Left ventricle myocardium superior (tissue), 1 donor: ENCODE measurements at places on chromosomes 2 and 18.

GRCh38 chr2:131588152-131588873, 60.6 kb downstream of the CCDC74A start:
- no peak for DNase-seq

DNA sequence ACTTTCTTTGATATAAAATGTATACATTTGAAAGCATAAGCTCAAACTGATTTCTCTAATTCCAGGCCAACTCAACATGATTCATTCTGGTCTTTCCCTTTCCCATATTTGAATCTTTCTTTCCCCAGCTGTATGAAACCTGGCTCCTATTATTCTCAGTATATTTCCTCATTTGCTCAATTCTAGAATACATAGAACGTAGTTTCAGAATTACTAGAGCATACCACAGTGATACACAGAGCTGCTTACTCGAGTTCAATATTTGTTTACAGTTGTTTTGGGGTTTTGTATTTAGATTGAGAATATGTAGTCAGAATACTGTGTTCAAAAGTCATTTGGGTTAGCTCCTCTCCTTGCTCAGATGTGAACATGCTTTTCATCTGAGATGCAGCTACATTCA, 43.0 kb downstream of the TNFRSF11A start:
- DNase-seq: no peak

- no peak for DNase-seq
Measured at GRCh38 chr2:49029406-49029805, 124.9 kb downstream of the FSHR start.

- no peak for DNase-seq
Measured at GRCh38 chr2:5215989-5216607, 476.1 kb upstream of the SOX11 start.

- no peak for DNase-seq
Measured at GRCh38 chr2:233761040-233761769, 1.1 kb downstream of the UGT1A1 start.

- DNase-seq: no peak
Measured at GRCh38 chr2:74983631-74984392, 25.4 kb downstream of the POLE4 start.

- DNase-seq: peak; percentile 64
Measured at GRCh38 chr2:3470856-3471737, 48.2 kb downstream of the ADI1 start.

DNA sequence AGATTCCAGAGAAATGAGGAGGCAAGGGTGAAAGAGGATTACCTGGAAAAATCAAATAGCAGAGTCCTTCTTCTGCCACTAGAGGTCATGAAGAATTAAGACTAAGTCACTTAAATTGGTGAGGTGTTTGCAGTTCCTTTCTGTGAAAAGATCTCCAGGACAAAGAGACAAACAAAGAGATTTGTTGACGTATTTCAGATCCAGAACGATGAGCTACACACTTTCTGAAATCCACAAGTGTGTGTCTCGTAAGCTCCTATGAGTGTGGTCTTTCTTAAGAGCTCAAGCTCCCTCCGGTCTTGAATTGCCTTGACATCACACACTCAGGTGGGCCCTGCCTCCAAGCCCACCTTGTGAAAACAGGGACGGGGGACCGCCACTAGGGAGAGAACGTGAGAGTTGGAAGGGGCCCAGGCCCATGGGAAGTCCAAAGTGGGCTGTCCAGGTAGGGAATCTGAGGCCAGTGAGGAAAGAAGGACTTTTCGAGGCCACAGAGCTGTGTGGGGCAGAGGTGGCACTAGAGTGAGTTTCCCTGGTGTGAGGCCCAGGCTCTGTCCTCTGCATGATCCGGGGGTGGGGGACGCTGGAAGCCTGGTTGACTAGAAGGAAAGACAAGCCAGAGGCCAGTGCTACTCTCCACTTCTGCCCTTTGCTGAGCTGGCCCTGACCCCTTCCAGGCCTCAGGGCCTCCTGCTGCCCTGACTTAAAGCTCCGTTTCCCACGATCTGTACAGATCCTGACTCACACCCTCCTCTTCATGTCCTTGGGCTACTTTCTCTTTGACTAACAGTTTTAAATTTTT, 168.1 kb upstream of the NCK2 start:
- DNase-seq: no peak

- no peak for DNase-seq
Measured at GRCh38 chr18:67282796-67283195, 233.7 kb downstream of the DSEL start.

GRCh38 chr2:28702415-28702861, 49.2 kb upstream of the PPP1CB start:
- DNase-seq: peak; percentile 78

DNA sequence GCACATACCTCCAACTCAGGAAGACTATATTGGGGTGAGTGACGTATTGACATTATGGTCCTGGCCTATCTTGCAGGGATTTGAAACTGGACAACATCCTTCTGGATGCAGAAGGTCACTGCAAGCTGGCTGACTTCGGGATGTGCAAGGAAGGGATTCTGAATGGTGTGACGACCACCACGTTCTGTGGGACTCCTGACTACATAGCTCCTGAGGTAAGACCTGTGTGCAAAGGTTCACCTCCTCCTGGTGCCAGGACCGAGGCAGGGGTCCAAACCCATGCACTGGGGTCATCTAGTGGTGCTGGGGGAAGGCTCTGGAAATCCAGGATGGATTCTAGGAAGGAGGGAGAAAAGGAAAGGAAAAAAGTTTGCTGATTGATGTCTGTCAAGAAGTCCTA, 152.2 kb upstream of the EPAS1 start:
- no peak for DNase-seq

DNA sequence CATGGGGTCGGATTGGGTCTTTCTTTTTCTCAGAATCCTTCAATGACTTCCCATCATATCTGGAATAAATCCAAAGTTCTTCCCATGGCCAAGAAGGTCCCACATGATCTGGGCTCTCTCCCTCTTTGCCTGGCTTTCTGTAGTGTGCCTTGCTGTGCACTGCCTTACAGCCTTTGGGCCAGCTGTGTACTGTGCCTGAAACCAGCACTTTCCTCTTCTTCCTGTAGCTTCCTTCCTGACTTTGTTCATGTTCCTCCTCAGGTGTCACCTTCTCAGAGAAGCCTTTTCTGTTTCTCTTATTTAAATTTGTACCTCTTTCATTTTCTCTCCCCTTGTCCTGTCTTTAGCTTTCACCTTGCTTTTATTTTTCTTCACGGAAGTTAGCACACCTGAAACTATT, 4.3 kb upstream of the CDCA7 start:
- no peak for DNase-seq
